Amniotic stem cell (primary cell): ENCODE measurements at places on chromosomes 16 and 17.

DNA sequence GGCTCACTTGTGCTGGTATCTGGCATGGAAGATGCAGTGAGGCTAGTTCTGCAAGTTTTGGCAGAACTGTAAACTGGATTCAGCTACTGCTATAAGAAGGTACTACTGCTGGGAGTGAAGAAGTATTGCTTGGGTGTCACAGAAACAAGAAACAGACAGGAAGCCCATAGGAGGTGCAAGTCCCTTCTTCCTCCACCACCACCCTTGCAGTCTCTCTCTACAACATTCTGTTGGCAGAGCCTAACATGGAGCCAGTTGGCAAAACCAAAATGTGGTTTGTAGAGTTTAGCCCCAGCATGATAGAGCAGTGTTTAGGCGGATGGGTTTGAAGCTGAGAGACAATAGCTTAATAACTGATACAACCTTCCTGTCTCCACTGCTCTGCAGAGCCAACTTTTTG lies 72.6 kb downstream of the NLK start:
- no peak for DNase-seq

DNA sequence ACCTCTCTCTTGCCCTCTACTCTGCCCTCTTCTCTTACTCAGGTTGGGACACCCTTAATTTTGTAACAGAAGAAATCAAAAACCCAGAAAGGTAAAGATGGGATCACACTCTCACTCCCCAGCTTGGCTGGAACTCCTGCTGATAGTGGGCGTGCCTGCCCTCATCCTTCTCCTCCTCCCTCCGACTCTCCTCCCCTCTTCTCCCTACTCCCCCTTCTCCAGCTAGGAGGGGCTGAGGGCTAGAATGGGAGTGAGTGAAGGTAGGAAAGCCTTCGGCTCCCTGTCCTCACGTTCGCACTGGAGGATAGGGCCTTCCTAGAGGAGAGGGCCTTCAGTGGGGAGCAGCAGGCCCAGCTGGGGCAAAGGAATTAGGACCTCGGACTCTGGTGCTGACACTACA lies 20.3 kb downstream of the SLC7A6OS start:
- no peak for DNase-seq

DNA sequence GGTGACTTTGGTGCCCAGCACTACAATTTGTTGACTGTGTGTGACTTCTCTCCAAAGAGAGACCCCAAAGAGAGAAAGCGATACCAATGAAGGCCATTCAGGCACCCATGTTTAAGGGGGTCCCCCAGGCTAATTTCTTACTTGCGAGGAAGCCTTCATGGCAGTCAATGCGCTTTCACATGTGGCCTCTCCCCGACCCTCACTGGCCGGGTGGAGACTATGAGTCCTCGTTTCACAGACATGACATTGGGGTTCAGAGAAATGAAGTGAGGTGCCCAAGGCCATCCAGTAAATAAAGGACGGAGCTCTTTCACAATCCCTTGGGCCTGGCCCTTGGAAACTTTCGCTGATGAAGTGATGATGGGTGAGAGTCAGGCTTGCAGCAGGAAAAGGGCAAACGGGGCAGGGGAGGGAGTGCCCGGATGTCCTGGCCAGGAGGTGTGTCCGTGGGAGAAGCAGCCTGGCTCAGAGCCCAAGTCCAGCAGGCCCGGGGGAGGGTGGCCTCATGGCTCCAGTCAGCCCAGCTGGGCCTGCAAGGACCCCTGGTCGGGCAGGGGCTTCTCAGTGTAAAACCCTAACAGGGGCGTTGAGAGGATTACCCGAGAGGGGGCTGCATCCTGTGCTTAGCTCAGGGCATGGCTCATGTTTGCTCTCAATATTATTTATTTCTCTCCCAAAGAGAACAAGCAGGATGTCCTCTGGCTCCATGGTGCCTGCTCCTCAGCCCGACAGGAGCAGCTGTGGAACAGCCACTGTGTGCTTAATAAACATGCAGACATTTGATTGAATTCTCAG lies 14.7 kb downstream of the TBX2 start:
- no peak for DNase-seq

GRCh38 chr16:14445937-14446715 lies 183.9 kb downstream of the PARN start:
- no peak for DNase-seq

GRCh38 chr17:13008461-13008860 lies 9.4 kb downstream of the ELAC2 start:
- no peak for DNase-seq

GRCh38 chr17:69870091-69870530 lies 204.9 kb upstream of the KCNJ16 start:
- DNase-seq = peak; percentile 20

- DNase-seq = no peak
Measured at GRCh38 chr16:10566613-10567012, 13.8 kb downstream of the EMP2 start.

DNA sequence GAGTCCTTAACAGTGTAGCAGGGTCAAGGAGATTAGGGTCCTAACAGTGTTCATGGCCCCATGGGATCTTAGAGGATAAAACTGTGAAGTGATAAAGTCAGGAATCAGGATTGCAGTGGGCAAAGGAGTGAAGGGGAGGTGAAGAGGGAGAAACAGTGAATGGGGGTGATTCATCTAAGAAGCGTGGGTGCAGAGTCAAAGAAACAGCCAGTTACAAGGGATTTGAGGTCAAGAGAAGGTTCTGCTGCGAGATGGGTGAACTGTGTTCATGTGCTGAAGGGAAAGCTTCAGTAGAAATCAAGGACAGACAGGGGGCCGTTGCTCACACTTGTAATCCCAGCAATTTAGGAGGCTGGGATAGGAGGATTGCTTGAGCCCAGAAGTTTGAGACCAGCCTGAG lies 5.9 kb downstream of the GTF3C1 start:
- no peak for DNase-seq

- no peak for DNase-seq
Measured at GRCh38 chr16:74309789-74310781, 13.5 kb downstream of the PSMD7 start.

GRCh38 chr17:20235747-20236146 lies 226.6 kb downstream of the SPECC1 start:
- DNase-seq = no peak

DNA sequence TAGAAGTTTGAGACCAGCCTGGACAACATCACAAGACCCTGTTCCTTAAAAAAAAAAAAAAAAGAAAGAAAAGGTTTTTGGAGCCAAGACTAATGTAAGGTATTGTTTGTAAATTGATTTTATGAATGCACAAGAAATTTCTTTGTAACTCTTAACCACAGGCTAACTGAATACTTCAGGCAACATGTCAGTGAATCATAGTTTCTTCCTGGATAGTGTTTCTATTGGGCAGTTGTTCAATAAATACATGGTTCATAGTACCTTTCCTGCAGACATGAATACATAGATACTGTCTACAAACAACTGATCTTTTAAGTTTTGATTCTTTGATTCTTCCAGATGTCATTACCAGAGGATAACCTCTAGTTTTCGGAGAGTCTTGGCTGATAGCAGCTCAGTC lies 11.6 kb downstream of the DDX42 start:
- DNase-seq = no peak

DNA sequence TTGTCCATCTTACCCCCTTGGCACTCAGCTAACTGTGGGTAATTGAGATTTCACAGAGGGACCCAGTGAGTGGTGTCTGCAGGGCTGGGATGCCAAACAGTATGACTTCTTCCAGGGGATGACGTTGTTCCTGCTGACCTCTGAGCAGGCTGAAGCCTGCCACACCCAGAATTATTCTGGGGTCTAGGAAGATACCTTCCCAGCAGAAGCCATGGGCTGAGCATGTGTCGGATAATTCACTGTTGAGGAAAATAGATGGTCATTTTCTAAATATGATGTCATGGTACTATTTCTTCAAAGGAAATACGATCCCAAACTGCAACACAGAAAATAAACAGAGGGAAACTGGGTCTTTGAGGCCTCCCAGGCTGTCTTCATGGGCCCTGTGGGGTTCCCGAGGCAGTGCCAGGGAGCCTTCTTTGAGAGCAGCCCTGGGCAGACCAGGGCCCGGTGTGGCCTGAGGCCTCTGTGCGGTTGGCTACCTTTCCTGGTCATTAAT lies 17.4 kb downstream of the WNT9B start:
- no peak for DNase-seq

- DNase-seq = no peak
Measured at GRCh38 chr17:74499992-74500391, 31.3 kb downstream of the CD300LB start.
